ENCODE measurements at places on chromosomes 7 and 10.

DNA sequence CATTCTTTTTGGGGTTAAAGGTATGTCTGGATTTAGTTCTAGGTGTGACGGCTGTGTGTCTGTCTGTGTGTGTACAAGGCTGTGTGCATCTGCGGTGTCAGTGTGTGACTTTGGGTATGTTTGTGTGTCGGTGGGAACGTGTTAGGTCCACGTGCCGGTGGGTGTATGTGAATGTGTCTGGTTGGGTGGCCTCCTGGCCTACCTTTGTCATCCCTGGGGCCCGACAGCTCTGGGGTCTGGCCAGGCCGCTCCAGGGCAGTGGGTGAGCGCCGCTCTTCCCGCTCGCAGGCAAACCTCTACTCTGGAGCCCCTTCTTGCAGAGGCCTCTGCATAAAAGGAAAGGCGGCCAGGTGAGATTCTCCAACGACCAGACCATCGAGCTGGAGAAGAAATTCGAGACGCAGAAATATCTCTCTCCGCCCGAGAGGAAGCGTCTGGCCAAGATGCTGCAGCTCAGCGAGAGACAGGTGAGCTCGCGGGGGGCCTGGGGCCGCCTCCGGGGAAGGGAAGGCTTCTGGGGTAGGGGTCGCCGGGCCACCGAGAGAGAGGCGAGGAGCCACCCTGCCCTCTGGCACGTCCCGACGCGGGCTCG, 2.4 kb downstream of the HHEX start:
- DNase-seq: no peak

GRCh38 chr10:110691139-110691538, 47.0 kb downstream of the RBM20 start:
- no peak for DNase-seq

GRCh38 chr7:132518102-132518838, 58.0 kb downstream of the PLXNA4 start:
- no peak for DNase-seq

- no peak for DNase-seq
Observed at GRCh38 chr10:51564896-51565510, 134.4 kb downstream of the CSTF2T start.

GRCh38 chr10:104303594-104304355, 34.5 kb downstream of the ITPRIP start:
- DNase-seq: no peak

- DNase-seq: no peak
Observed at GRCh38 chr10:69335063-69335587, 56.8 kb downstream of the HK1 start.

GRCh38 chr7:114988026-114988425, 66.1 kb downstream of the MDFIC start:
- no peak for DNase-seq

- DNase-seq: no peak
Observed at GRCh38 chr10:61821153-61821552, 80.3 kb upstream of the ARID5B start.

DNA sequence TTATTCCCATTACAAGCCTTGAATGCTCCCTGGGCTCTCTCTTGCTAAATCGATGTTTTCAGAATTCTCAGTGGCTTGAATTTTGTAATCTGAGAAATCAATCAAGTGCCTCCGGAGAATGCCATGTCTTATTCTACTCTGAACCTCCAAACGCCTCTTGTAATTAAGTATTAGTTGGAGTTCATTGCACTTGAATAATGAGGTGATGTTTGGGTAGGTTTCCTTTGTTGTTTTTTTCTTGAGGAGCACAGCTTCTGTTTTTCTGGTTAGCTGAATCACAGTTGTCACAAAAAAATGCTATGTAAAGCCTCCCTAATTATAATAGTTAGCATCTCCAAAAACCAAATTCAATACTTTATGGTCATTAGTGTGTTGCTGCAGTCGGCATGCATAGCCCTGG, 100.3 kb downstream of the PLPP4 start:
- no peak for DNase-seq

DNA sequence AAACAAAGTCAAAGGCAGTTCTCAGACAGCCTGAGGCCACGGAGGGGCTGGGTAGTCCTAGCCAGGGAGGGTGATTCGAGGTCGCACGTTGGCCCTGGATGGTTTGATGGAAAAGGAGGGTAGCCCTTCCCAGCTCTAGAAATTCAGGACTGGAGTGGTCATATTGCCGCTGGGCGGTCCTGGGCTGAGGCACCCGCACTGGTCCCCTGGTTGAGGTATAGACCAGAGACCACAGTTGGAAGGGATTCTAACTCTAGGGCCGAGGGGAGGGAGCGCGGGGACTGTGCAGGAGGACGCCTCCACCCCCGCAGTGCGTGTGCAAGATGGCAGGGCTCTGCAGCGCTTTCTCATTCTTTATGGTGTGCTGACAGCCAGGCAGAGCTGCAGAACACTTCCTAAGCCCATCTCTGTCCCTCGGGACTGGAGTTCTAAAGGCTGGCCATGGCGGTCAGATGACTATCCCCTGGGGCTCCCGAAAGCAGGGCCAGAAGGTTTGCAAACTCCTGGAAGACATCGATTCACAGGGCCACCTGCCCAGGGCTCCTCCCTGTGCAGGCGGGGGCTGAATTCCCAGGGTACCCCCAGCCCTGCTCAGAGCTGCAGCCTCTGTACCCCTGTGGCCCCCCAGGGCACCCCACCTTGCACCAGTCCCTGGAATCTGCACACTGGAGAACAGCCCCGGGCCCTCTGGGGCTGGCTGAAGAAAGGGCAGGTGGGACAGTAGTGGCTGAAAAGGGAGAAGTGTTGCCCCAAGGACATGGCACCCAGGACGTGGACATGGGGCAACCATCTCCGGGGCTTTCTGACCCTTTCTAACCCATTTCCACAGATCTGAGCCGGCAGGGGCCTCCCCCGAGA, 51.0 kb upstream of the ELN start:
- no peak for DNase-seq

GRCh38 chr10:6141296-6142151, 52.7 kb downstream of the RBM17 start:
- DNase-seq: no peak

DNA sequence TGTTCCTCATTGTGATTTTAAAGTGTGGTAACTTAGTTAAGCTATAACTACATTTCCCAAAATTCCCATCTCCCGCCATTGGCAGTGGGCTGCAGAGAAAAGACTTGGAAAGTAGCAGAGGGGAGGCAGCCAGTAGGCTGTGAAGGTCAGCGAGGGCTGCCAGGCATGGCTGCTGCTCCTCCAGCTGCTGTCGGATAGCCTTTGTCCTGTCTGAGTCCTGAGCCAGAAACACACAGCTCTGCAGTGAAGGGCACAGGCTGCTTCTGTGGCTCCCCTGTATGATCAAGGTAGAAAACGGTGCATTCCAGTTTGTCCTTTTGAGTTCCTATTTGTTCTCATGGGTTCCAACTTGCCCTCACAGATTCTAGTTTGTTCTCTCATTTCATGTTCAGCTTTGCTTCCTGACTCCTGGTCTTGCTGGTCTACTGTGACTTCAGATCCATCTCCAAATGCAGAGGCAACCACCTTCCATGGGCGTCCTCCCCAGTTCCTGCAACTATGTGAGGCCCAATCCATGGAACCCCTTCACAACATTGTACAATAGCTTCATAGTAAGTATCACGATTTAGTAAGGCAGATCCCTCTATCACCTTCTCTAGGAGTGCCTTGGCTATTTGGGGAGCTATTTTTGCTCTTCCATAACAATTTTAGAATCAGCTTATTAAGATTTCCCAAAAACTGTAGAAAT, 31.7 kb downstream of the SYPL1 start:
- no peak for DNase-seq

GRCh38 chr10:132109341-132110110, 43.8 kb downstream of the JAKMIP3 start:
- no peak for DNase-seq

GRCh38 chr10:127318396-127318795, 122.0 kb upstream of the INSYN2A start:
- no peak for DNase-seq

DNA sequence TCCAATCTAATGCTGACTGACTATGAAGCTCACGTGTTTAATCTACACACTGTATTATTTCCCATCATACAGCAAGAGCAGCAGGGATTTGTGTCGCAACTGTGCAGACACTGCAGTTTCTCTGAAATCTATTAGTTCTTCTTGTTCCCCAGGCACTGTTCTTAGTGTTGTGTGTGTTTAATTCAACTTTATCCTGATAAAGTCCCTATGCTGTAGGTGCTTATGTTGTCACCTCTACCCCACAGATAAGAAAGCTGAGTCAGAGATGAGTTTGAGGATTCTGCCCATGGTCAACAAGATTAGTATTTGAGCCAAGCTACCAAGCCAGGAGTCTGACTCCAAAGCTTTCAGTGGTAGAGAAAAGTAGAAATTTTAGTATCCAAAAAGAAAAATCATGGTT, 22.5 kb upstream of the EPHB6 start:
- no peak for DNase-seq

DNA sequence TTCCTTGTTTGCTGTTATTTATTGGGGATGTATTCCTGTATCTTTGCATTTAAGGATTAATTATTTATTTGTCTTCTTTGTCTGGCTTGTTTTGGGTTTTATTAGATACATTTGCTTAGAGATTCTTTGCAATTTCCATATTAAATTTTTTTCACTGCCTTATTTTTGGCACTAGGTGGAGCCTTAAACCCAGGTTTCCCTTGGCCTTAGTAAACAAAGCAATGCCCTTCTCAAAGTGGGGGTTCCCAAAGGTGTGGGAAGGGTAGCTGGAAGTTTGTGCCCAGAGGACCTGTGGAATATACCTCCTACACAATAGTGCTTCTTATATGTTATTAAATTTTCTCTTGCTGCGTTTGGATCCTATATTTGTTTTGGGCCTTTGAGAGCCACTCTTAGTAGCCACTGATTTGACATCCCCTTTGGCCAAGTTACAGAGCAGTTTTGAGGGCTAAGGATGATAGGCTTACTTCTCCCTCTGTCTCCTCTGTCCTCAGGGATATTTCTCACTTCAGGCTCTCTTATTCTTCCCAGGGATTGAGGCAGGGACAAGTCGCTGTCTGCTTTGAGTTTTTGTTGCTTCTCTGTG, 162.3 kb downstream of the ITGB1 start:
- no peak for DNase-seq

DNA sequence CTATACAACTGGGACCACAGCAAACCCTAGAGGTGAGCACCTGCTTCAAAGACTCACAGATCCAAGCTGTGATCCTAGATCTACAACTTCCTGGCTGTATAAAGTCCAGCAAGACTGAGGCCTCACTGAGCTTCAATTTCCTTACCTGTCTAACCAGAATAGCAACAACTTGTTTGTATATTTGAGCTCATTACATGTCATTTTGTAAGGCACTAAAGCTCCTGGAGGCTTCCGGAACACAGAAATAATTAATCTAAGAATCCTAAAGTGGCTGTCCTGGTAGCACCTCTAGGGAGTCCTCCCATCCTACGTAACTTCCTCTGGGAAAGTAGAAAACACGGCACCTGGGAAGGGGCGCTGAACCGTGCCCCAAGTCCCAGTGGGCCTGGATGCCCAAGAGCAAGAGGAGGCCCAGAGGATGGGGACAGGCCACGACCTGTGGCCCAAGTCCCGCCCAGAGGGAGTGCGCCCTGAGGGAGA, 39.4 kb downstream of the HK1 start:
- no peak for DNase-seq

DNA sequence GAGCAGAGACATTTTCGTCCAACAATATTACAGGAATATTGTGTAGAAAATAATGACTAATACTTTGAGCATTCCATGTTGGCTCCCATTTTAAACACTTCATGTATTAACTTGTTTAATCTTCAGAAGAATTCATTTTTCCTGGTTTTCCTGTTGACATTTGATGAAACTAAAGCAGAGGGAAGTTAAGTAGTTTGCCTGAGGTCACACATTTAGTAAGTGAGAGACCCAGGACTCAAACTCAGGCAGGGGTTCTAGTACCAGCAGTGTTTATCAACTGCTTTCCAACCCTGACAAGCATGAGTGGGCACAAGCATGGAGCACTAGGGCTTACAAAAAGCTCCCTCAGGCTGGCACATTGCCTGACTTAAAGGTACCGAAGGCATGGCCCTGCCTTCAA, 719.1 kb downstream of the AUTS2 start:
- DNase-seq: no peak

DNA sequence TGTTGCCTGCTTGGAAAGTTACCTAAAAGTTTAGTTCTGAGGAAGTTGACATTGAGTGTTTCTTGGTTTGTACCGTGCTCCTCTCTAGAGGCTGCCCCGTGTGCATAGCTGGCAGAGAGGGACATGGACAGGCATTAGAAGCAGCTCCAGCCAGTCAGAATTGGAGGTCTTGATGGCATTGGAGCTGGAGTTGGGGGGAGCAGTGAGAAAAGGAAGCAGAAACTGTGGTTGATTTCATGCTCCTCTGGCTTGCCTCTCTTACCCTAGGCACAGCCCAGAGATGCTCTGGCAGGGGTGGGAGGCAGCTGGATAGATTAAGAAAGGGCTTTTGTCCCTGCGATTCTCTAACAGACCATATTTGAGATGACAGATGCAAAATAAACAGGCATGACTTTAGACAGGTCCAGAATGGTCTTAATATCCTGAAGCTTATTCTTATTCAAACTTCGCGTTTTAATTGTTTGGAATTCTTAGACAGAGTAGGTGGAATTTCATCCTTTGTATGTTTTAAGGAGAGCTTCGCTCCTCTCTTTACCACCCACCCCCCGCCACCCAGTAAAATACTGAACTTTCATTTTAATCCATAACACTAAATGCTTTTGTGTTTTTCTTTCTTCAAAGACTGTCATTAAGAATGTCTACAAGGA, 73.5 kb upstream of the GLCCI1 start:
- DNase-seq: no peak

DNA sequence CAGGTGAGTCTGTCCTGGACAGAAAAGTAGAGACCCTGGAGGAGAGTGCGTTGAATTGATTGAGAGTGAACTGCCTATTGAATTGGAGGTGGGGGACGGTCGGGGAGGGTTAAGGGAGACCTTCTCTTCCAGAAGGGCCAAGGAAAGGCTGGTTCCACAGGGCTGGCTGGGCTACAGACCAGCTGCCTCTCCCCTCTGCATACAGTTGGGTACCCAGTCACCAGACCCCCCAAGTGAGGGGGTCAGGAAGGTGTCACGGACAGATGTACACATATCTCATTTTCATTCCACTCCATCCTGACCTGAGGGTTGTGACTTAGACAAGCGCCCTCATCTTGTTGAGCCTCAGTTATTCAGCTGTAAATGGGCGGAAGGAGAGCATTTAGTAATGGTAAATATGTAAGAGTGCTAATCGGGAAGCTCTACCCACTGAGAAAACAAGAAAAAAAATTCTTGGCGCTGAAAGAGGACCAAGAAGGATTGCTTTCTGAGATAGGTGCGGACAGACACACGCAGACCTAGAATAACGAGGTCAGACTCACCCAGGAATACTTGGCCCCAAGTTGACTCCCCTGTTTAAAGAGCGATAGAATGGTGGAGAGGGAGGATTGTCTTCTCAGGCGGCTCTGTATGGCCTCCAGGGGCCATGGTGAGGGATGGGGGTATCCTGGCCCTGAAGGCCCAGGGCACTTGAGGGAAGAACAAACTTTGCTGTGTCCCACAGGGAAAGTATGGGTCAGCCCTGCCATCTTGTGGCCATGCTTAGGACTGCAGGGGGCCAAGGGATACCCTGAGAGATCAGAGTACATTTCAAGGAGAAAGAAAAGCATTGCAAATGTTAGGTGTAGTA, 7.2 kb upstream of the MBL2 start:
- DNase-seq: peak; percentile 41

- no peak for DNase-seq
Observed at GRCh38 chr7:121739465-121739864, 133.5 kb upstream of the PTPRZ1 start.
